Heart right ventricle (tissue), 16 donors: ENCODE measurements at places on chromosomes 13 and 19. TPM values are rescaled to one million over a fixed set of nuclear protein-coding genes. Genes with fewer than 3 reads are reported as not detected.

Gene ZNF792
- total RNA-seq, result 4.9 TPM

Gene TMEM255B
- 6.1 TPM for total RNA-seq

- DNase-seq, result peak; percentile 90
Measured at GRCh38 chr13:57629821-57630235, 1.7 kb upstream of the PCDH17 start.

DNA sequence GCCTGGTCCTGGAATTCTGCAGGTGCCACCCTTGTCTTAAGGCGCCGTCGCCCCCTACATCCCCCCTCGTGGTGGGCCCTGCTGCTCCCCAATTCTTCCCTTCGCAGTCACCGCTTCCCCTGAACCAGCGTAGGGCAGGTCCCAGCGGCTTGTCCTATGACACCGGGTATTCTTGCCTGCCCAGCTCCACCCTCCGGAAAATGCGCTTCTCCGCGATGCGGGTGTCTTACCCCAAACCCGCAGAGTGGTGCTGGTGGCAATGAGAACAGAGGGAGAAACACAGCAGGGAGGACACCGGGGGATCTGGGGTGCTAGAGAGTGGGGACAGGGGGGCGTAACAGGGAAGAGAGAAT lies 9.0 kb downstream of the ZNF808 start:
- DNase-seq, result no peak

GRCh38 chr19:1991018-1991913 lies 24.2 kb downstream of the BTBD2 start:
- no peak for DNase-seq

- DNase-seq, result no peak
Measured at GRCh38 chr19:30314805-30315155, 57.4 kb upstream of the ZNF536 start.

Gene ANGPTL8
- not detected for total RNA-seq

DNA sequence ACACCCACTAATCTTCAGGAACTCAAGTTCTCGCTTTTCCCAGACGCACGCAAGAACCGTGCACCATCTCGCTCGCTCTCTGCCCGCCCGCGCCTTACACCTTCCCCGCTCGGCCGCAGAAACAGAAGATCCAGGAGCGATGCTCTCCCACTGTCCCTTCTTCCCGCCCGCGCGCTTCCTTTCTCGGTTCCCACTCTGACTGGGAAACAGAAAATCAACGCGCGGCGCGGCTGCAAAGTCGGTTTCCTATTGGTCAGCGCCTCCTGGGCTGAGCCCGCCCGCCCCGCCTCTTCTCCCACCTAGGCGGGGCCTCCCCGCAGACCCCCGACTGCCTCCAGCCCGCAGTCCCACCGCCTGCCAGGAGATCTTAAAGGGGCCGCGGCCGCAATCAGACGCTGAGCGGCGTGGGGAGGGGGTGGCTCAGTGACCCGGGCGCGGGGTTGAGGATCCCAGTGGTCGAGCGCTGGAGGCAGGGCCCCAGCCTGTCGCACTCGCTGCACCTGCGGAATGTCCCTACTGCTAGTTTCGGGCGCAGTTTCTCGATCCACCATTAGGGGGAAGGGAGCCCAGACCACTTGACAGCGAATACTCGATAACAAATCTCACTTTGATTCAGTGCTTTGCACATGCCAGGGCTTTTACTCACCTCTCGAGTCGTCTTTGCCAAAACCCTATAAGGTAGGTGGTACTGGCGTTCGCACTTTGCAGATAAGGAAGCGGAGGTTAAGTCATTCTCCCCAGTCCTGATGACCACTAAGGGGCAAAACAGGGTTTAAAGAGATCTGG lies 700 bp upstream of the SLC25A23 start:
- DNase-seq, result peak; percentile 97

DNA sequence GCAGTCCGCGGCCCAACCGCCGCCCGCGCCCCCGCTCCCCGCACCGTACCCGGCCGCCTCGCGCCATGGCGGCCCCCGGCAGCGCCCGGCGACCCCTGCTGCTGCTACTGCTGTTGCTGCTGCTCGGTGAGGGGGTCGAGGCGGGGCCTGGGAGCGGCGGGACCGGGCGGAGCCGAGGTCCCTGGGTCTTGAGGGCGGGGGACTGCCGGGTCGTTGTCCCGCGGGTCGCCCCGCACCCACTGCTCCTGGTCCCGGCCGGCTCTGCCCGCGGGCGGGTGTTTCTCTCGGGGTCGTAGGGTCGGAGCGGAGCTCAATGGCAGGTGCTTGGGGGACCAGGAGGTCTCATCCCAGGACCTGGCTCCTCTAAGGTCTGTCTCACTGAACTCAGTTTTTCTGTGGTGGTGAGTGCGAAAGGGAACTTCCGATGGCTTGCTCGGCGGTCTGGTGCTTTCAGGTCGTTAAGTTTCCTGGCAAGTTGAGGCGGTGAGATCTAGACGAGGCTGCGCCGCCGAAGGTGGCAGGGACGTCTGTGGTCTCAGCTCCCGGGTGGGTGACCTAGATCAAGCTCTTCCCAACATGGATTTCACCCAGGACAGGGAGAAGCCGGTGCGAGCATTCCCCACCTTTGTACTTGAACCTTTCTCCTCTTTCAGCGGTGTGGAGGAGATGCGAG lies 467 bp downstream of the LAMP1 start:
- DNase-seq, result no peak

GRCh38 chr13:43158516-43158915 lies 135.1 kb downstream of the DNAJC15 start:
- DNase-seq, result no peak

GRCh38 chr19:42477117-42477516 lies 34.4 kb upstream of the CXCL17 start:
- no peak for DNase-seq

GRCh38 chr13:28655561-28655960 lies 3.4 kb upstream of the POMP start:
- no peak for DNase-seq

- no peak for DNase-seq
Measured at GRCh38 chr13:114035583-114036531, 62.0 kb upstream of the C13orf46 start.

Gene SHD
- not detected for total RNA-seq

DNA sequence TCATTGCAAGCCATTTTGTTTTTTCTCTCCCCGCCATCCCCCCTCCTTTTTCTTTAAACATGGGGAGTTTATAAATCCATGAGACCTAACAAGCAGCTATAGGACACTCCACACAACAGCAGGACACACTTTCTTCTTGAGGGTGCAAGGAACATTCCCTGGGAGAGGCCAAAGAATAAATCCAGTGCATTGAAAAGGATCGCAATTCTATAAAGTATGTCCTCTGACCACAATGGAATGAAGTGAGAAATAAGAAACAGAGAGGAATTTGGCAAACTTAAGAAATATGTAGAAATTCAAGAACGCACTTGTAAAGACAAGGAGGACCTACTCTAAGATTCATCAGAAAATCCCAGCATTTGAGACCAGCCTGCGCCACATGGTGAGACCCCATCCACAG lies 11.9 kb downstream of the KLF2 start:
- no peak for DNase-seq

Gene LYL1
- total RNA-seq, result 5.1 TPM

DNA sequence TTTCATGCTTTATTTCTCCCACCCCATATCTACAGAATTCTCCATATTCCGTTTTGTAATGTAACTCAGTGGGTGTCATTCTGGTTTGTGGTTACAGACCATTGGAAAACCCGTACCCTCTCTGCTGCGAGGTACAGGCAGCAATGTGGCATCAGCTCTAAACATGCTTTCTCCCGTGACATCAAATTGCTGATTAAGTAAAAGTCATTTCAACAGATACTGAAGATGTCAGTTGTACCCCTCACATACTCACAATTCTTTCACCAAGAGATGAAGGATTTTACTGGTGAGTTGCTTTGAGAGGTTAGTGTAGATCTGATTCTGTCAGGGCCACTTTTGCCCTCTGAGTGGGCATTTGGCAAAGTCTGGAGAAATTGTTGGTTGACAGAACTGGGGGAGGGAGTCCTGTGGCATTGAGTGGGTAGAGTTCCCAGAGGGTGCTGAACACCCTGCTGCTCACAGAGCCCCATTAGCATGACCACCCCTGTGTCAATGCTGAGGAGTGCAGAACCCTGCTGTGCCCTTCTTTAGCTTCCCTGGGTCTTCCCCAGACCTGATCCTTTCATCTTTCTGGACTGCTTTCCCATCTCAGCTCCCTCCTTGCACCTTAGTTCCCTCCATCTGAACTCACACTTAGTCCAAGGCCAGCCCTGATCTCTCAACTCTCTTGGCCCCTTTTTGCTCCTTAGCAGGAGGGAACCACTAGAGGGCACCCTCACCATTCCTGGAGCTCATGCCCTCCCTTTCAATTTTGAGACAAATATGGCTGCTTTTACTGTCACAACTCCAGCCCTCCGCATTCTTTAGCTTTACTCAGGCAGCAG lies 39.9 kb upstream of the CEACAM8 start:
- DNase-seq, result no peak

Gene WDR83
- total RNA-seq, result 9.0 TPM

GRCh38 chr19:38719761-38720558 lies 24.3 kb downstream of the CAPN12 start:
- DNase-seq, result no peak

Gene CBLC
- not detected for total RNA-seq

Gene VRK3
- 26.8 TPM for total RNA-seq

Gene RAB3D
- total RNA-seq, result 10.8 TPM

DNA sequence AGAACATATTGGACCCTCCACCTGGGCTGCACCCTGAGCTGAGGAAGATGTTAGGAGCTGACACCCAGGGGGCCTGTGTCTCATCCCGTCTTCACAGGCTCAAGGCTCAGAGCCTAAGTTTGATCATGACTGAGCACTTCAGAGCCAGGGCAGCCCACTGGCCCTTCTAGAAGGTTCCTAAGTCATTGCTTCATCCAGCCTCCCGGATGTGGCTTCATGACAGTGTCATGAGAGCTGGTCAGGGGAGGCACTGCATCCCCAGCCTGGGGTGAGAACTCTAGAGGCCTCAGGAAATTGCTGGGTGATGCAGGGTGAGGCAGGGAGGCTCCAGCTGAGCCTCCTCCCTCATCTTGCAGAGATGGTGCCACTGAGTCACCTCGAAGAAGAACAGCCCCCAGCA lies 24.9 kb upstream of the PIK3R2 start:
- DNase-seq, result no peak

DNA sequence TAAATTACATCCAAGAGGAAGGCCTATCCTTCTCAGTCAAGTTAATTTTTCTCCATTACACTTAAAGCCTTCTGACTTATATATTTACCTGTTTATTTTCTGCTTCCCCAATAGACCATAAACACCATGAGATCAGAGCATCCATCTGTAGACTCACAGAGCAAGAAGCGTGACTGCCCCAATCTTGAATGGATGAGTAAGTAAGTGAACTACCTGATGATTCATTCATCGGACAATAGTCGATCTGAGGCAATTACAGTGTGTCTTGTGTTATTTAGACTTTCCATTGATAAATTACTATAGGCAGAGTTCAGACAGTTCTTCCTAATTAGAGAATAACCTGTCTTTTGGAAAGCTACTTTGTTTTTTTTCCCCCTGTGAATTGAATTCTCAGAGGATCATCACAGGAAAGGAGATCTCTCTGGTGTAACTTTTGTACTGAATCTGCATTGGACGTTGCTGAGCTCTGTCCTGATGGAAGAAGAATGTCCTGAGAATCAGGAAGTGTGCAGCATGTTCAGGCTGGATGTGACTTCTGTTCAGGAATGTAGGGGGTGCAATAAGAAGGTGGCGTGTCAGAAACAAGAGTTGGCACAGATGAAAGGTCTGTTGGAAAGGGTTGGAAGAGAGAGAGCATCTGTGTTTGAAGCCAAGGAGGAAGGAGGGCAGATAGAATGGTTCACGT lies 367.0 kb downstream of the NALCN start:
- DNase-seq, result no peak

- DNase-seq, result no peak
Measured at GRCh38 chr19:8161135-8161646, 11.8 kb upstream of the FBN3 start.

DNA sequence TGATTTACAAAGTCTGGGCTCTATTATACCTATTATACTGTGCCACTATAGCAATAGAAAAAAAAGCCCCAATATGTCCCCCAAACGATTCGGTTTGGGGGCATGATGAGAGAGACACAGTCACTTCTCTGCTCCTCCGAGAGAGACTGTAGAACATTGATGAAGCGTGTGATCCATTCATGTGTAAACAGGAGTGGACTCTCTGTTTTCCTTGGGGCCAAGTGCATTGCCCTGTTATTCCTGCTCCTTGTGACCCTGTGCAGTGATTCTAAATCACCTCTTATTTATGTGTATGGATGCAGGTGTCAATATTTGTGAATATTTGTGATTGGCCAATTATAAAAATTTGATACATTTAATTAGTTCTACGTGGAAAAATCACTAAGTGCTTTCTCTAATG lies 17.0 kb downstream of the F10 start:
- no peak for DNase-seq

GRCh38 chr13:20550799-20551198 lies 16.2 kb upstream of the IFT88 start:
- no peak for DNase-seq

Gene ACTN4
- total RNA-seq, result 130 TPM

Gene CLDND2
- total RNA-seq, result 1.5 TPM

GRCh38 chr13:110236831-110237261 lies 70.1 kb downstream of the COL4A1 start:
- peak; percentile 66 for DNase-seq

GRCh38 chr19:1237027-1237659 lies 662 bp downstream of the CBARP start:
- no peak for DNase-seq

Gene TMPRSS9
- not detected for total RNA-seq

- no peak for DNase-seq
Measured at GRCh38 chr19:7930765-7931164, 4.8 kb upstream of the CTXN1 start.

DNA sequence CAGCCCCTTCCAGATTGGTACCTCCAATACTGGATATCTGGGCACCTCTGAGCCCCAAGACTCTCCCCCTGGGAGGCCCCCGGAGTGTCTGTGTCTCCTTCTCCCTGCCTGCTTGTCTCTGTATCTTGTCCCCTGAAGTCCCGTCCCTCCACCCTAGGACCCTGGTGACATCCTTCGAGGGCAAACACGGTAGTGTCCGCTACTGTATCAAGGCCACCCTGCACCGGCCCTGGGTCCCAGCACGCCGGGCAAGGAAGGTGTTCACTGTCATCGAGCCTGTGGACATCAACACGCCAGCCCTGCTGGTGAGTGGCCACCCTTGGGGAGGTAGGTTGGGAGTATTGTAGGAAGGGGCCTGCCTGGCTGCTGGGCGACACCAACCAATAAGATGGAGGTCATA lies 844 bp downstream of the ARRDC2 start:
- DNase-seq, result no peak

Gene ZNF585A
- 12.2 TPM for total RNA-seq

Gene HS6ST3
- total RNA-seq, result 1.8 TPM

- no peak for DNase-seq
Measured at GRCh38 chr19:46601318-46602224, at the start of gene CALM3. Gene CALM3 (plus strand): TSS chr19:46601330. CDS start chr19:46601435, 105 bp downstream.
